ENCODE measurements at places on chromosomes 4 and X.

DNA sequence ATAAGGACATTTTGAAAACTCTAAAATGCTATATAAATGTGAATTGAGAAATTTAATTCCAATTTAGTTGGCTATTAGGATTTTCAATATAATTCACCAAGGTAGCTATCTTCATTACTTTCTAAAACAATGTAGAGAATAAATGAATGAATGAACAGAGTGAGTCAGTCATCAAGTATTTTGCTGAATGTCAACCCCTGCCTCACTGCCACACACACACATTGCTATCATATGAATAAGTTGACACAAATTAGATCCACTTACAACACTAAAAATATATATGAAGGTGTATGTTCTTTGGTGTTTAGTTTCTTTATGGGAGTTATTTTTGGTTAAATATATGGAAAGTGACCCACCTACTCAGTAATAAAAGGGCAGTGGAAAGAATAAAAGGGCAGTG, 141.4 kb upstream of the SMIM10 start:
- no peak for DNase-seq

DNA sequence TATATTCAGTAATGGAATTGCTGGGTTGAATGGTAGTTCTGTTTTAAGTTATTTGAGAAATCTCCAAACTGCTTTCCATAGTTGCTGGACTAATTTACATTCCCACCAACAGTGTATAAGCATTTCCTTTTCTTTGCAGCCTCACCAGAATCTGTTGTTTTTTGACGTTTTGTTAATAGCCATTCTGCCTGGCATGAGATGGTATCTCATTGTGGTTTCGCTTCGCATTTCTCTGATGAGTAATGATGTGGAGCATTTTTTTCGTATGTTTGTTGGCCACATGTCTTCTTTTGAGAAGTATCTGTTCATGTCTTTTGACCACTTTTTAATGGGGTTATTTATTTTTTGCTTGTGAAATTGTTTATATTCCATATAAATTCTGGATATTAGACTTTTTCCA, 13.6 kb upstream of the MAGED4B start:
- no peak for DNase-seq

GRCh38 chr4:121164291-121164690, at the start of gene TNIP3:
Gene TNIP3, minus strand, starts transcription at chr4:121164321. Its CDS starts 196 bp downstream, at chr4:121164125.
- no peak for DNase-seq

DNA sequence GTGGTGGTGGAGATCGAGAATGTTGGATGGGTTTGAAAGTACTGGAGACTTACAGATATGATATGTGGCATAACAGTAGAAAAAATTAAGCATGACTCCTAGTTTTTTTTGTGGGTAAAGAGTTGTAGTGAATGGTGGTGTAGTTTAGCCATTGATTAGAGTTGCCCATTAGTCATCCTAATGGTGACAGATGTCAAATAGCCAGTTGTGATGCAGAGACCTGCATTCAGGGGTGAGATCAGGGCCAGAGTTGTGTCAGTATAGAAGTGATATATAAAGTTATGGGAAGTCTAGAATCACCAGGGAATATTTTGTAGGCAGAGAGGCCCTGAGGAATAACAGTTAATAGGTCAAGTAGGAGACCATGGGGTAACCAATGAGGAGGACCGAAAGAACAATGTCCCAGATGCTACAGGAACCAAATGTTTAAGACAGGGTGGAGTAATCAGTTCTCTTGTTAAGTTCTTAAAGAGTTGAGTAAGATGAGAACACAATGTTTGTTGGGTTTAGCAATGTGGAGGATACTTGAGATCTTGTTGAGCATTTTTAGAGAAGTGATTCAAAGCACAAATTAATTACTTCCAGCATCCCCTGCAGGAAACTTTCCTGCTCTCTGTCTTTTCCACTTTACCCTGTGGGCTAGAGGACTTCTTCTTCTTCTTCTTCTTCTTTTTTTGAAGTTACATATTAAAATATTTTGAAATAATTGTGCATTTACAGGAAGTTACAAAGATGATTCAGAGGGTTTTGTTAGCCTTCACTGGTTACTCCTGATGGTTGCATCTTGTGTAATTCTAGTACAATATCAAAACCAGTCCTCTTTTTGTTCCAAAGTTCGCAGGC, 13.3 kb downstream of the SGMS2 start:
- DNase-seq: no peak

GRCh38 chrX:135489542-135489941, 30.9 kb upstream of the INTS6L start:
- DNase-seq: no peak
